ENCODE measurements at places on chromosomes 16 and 17.
A peak's percentile ranks its signal among the peaks of the same experiment; 100 is the strongest.

DNA sequence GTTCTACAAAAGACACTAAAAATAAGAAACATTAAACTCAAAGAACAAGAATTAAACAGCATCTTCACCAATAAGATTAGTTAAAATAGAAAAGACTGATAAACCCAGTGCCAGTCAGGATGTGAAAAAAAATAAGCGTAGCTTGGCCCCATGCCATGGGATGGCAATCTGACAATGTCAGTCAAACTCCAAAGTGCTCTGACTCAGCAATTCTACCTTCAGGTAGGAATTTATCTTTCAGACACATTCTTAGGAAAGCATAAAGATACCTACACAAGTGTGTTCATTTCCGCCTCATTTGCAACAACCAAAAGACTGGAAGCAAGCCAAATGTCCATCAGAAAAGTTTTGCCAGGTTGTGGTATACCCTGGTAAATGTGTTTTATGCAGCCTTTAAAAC is 9.1 kb upstream of the MPO start:
- no peak for DNase-seq

DNA sequence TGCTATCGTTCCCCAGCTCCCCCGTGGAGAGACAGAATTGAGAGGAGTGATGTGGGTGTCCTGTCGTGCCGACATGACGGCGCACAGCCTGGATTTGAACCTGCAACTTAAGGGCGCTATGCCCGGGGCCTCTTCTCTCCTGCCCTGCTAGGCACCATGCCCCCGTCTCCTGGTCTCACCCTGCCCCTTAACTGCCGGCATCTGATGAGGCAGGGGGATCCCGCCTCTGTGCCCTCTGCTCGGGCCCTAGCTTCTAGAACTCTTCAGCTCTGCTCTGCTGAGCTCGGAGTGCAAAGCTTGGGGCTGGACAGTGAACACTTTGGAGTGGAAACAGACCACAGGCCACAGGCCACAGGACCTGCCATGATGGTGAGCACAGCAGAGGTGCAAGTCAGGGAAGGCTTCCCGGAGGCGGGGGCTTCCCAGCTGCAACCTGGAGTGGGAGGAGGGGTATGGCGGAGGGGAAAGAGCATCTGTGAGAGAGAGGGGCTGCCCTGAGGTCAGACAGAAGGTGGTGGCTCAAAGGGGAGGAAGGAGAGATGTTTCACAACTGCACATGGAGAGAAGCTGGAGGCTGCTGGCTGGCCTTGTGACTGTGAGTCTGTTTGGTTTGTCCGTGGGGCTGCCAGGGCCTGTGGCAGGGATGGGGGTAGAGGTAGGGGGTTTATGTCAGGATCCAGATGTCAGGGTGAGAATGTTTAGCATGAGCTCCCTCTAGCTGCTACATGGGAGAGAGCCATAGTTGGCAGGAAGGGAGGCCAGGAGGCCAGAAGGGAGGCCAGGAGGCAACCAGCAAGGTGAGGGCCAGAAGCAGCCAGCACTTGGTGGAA is 107.8 kb downstream of the CRLF3 start:
- DNase-seq, result no peak

GRCh38 chr17:75034236-75034908 is 12.4 kb downstream of the ATP5PD start:
- DNase-seq, result peak; percentile 92

DNA sequence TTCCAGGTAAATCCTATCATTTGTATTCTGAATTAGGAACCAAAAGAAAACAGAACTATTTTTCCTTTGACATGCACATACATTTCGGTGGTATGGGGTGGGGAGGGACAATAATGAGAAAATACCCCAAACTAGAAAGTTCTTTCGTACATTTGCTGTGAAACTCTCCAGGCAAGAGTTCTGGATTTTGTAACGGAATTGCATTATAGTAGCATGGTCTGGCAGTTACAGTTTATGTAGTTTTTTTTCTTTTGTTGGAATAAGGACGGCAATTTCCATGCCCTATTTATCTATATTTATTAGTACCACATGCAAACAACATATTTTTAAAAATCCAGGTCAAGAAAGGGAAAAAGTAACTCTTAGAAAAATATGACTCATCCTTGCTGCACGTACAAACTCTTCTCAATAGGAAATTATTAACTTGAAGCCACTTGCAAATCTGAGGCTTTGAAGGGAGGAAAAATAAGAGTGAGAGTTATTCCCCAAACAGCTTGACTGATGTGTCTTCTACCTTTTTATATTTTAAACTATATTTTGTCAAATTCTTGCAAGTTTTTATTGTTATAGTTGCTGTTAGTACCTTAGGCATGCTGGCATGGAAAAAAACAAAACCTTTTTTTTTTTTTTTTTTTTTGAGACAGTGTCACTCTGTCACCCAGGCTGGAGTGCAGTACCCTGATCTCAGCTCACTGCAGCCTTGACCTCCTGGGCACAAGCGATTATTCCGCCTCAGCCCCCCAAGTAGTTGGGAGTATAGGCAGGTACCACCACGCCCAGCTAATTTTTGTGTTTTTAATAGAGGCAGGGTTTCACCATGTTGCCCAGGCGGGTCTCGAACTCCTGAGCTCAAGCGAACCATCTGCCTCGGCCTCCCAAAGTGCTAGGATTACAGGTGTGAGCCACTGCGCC is 69.3 kb downstream of the WWP2 start:
- DNase-seq, result no peak

DNA sequence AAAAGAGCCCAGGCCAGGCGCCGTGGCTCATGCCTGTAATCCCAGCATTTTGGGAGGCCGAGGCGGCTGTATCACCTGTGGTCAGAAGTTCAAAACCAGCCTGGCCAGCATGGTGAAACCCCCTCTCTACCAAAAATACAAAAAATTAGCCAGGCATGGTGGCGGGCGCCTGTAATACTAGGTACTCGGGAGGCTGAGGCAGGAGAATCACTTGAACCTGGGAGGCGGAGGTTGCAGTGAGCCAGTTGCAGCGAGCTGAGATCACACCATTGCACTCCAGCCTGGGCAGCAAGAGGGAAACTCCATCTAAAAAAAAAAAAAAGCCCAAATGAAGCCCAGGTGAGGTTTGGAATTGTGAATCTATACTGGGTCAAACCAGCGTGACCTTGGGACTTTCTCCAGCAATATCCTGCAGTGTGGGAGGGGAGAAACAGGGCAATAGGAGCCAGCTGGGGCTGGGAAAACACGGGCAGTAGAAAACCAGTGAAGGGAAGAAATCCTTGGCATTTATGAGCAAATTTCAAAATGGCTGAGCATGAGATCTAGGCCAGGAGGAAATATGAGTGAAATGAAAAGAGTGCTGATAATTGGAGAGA is 8.2 kb upstream of the DHX8 start:
- DNase-seq, result no peak

DNA sequence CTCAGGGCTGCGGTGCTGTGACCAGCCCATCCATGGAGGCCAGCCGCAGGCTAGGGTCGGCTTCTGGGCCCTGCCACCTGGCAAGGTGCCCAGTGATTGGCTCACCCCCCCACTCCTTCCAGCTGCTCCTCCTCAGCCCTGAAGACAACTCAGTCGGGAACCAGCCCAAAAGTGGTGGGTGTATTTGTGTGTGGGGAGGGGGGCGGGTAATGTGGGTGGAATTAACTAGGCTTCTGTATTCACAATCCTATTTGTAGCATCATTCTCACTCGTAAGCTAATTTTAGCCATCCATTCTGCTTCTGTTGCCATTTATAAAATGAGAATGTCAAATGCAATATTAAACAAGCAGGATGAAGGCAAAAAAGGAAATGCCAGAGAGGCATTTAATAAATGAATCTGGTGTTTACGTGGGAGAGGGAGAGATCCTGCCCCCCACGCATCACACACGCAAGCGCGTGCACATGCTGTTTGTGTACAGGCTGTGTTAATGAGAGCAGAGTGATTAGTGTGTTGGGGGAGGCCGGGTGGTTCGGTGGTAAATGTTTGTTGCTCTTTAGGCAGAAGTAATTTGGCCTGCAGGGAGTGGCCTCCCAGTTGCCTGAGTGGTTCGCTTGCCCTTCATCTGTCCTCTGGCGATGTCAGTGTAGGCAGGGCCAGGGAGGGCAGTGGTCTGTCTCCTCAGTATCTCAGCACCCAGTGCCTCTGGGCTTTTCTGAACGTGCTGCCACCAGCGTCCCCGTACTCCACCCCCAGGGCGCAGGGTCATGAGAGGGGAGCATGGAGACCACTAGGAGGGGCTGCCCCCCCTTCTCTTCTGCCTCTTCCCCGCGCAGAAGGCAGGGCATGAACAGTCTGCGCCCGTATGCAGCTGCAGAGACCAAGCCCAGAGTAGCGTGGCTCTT is 140.1 kb downstream of the CCDC182 start:
- peak; percentile 20 for DNase-seq

GRCh38 chr17:5249615-5250014 is 15.0 kb upstream of the SCIMP start:
- peak; percentile 48 for DNase-seq

- no peak for DNase-seq
Measured at GRCh38 chr16:4917117-4917516, 19.8 kb downstream of the PPL start.

DNA sequence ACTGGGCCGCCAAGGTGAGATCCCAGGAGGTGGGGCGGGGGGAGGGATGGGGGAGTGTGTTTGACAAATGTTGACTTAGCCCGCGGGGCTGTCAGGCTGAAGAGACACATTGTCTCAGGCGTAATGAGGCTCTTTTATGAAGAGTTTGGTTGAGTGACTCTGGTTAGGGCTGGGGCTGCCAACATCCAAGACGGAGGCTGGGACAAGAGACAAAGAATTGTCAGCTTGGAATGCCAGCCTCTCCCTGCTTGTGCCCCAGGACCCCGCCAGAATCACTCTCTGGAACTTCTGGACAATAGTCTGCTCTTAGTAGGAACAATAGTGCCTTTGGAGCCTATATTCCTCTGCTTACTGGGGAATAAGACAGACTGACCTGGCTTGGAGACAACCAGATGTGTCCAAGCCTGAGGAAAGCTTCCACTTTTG is 24.0 kb downstream of the PCTP start:
- DNase-seq, result peak; percentile 52

GRCh38 chr17:9308069-9308468 is 267.6 kb downstream of the STX8 start:
- no peak for DNase-seq

DNA sequence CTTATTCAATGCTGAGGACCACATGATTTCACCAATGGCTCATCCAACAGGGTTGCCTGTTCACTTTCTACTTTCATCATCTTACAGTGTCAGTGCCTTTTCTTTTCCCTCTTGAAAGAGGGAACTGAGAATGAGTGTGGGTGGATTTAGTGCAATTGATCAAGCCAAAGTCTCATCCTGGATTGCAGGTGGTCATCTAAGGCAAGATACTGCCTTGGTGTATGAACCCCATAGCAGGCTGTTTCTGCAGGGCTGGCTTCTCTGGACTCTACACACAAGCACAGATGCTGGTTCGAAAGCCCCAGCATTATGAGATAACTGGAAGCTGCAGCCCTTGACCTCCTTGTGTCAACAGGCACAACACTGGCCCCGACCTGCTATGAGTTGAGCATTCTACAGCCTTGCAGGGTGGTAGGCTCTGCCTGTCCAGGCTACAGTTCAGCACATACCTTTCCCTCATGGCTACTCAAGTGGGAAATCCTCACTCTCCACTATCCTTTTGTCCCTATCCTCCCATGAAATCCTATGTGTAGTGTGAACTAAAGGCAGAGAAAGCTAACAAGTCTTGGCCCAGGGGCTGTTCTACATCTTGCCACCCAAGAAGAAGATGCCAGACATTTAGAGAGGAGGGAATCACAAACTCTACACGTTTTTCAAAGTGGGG is 358.7 kb downstream of the SLC39A11 start:
- no peak for DNase-seq
